Activated T-cell treated with anti-CD3 and anti-CD28 coated beads for 24 hours (primary cell): ENCODE measurements at places on chromosomes 3 and 15.

DNA sequence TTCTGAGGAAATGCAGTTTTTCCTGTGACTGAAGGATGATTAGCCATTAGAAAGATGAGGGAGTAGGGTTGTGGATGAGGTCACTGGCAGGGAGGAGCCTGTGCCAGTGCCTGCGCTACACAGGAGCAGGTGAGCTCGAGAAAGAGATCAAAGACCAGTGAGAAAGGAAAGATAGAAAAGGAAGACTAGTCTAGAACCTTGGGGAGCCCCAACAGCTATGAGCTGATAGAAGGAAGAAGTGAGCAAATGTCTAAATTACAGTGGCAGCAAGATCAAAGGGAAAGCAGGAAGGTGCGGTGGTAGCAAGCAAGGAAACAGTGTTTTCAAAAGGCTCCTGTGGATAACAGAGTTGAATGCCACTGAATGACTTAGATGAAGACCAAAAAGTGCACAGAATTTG, 39.6 kb downstream of the LNP1 start:
- DNase-seq: no peak

- DNase-seq: no peak
Measured at GRCh38 chr15:49675041-49675440, 54.2 kb downstream of the DTWD1 start.

- DNase-seq: no peak
Measured at GRCh38 chr15:81901319-81901718, 144.5 kb downstream of the MEX3B start.

- DNase-seq: no peak
Measured at GRCh38 chr3:71419369-71419768, 164.2 kb downstream of the FOXP1 start.

DNA sequence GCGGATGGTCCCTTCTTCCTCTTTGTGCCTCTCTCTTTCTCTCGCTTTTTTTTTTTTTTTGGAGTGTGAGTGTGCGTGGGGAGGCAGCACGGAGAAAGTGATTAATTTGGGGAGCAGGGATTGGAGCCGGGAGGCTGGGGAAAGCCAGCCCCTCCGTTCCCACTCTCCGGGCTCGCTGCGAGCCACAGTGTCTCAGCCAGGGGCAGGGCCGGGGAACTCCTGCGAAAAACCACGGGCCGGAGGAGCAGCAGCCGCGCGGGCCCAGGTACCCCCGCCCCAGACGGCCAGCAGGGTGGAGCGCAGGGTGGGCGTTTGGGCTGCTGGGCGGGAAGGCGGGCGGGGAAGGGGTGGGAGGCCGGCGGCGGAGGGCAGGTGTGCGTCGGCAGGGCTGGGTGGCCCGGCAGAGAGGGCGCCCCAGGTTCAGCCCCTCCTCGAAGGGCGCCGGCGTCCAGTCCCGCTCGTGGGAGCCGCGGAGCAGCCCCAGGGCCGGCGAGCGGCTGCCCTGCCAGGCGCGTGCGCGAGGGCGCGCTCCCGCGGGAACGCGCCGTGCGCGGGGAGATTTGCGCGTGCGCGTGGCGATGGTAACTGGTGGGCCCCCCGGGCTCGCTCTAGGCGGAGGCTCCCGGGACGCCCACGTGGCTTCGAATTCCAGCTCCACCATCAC, 1.4 kb downstream of the CHL1 start:
- DNase-seq: no peak

DNA sequence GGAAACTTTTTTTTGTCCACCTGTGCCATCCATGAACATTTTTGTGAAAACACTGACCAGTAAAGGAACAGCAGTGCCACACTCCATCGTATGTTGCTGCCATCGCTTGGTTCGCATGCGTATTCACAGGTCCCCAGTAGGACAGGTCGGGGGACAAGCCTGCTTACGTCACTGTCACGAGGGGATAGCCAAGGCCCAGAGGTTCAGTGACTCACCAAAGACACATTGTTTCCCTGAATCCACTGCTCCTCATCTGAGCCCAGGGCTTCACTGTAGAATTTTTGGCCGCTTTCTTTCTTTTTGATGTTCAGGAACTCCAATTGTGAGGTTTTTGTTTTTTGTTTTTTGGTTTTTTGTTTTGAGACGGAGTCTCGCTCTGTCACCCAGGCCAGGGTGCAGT, 5.9 kb downstream of the ADPRH start:
- DNase-seq: no peak

- no peak for DNase-seq
Measured at GRCh38 chr3:119626196-119626595, 28.5 kb downstream of the PLA1A start.

DNA sequence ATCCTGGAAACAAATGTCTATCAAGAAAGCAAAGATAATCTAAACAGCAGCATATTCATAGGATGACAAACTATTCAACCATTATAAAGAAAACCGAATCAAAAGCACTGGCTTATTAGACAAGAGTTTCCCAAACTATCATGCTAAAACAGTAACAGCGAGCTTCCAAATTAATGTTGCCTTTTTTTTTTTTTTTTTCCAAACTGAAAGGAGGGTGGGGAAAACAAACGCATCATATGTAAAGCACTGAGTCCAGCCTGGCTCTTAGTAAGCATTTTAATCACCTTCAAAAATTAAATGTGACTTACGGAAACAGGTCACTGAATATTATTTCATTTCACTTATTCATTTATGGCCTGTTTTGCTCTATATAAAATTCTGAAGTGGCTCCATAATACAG, 2.3 kb downstream of the TJP1 start:
- DNase-seq: no peak

DNA sequence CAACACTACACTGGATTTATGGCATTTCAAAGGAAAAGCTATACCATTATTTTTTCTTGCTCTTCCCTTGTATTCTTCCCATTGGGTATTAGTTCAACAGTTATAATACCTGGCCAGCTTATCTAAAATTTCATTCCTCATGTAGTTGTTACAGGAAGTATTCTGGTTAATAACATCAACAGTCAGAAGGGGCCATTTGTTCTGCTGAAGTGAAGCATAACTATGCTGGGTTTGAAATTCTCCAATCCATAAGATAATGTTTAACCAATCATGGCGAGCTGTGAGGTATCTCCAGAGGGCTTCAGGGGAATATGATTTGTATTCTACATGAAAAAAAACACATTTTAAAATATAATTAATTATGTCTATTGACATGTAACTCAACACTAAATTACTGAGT, 43.4 kb downstream of the SPG11 start:
- no peak for DNase-seq

DNA sequence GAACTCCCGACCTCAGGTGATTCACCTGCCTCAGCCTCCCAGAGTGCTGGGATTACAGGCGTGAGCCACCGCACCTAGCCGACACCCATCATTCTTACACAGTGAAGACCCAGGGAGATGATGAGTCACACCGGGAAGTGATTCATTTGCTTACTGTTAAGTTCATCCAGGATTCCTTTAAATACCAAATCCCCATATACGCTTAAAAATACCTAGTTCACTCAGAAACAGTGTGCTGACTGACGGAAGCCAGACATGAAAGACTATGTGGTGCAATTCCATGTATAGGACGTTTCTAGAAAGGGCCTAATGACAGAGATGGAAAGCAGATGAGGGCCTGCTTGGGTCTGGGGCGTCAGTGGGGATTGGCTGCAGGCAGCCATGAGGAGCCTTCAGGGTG, 75.2 kb downstream of the APBA2 start:
- DNase-seq: no peak

- DNase-seq: no peak
Measured at GRCh38 chr15:84983294-84983693, 1.6 kb downstream of the PDE8A start.

DNA sequence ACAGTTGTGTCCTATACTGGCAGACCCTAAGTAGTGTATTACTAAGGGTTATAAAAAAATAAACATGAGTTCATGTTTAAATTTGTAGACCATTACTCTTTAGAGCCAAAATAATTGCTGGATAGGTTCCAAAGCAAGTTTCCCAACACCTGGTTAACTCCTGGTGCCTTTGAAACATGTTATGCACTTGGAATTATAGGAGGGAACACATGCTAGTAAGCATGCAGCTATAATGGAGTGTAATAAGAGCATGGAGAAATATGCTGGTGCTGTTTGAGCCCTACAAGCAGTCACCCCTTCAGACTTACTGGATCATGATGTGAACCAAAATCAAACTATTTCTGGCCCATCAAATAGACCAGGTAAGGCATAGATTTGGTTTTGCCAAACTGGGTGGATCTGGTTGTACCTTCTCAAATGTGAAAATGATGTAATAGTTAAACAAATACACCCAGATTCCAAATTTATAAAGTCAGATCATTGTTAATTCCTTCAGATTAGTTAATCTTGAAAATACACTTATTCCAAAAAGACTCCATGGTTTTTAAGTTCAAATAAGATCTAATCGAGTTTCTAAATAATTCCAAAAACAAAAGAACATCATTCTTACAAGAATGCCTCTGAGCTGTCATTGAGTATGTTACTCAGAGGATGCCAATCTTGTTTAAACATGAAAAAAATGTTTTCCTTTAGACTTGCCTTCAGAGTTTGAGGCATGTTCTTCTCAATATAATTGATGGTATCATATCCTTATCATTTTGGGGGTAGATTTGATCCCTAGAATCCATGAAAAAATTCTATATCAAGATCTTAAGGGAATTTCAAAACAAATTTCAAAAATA, 69.3 kb downstream of the LRRC28 start:
- no peak for DNase-seq

- DNase-seq: no peak
Measured at GRCh38 chr3:99783011-99783573, 34.6 kb upstream of the CMSS1 start.

- DNase-seq: no peak
Measured at GRCh38 chr3:109888026-109888425, 550.7 kb upstream of the DPPA4 start.
